Articular chondrocyte of knee joint (primary cell): ENCODE measurements at places on chromosomes 1 and 21. TPM values are rescaled to one million over a fixed set of nuclear protein-coding genes. Genes with fewer than 3 reads are reported as not detected.

SHISAL2A gene
- total RNA-seq = not detected in 2 replicates

CA14 gene
- total RNA-seq = not detected in 2 replicates

PKP1 gene
- 0.54 and 0.65 TPM in 2 replicates for total RNA-seq

DCST1 gene
- total RNA-seq = not detected in 2 replicates

TRAF3IP3 gene
- total RNA-seq = not detected in 2 replicates

CFHR5 gene
- not detected in 2 replicates for total RNA-seq

C1orf185 gene
- 0.32 TPM in 1 of 2 replicates, not detected in the other for total RNA-seq

PGLYRP3 gene
- total RNA-seq = not detected in 2 replicates

MANEAL gene
- total RNA-seq = 0.65 and 0.76 TPM in 2 replicates

C1orf87 gene
- 0.11 TPM in 1 of 2 replicates, not detected in the other for total RNA-seq

MYOG gene
- total RNA-seq = not detected in 2 replicates

FOXD3 gene
- total RNA-seq = not detected in 2 replicates

ADCY10 gene
- total RNA-seq = 0.11 and 0.26 TPM in 2 replicates

TRPM2 gene
- under 0.01 TPM in 1 of 2 replicates, not detected in the other for total RNA-seq

PLXNA2 gene
- total RNA-seq = 10.6 and 14.4 TPM in 2 replicates

SZRD1 gene
- total RNA-seq = 70.9 and 79.7 TPM in 2 replicates

SYTL1 gene
- 0.13 and 0.22 TPM in 2 replicates for total RNA-seq

ADAMTSL4 gene
- 7.0 and 8.5 TPM in 2 replicates for total RNA-seq

S100A9 gene
- not detected in 2 replicates for total RNA-seq

SLC45A3 gene
- total RNA-seq = 0.39 and 0.54 TPM in 2 replicates

FMO3 gene
- total RNA-seq = 0.13 and 0.86 TPM in 2 replicates

TTLL10 gene
- total RNA-seq = not detected in 2 replicates

CYP2J2 gene
- 0.26 and 0.54 TPM in 2 replicates for total RNA-seq

LCE1F gene
- not detected in 2 replicates for total RNA-seq

CLIC6 gene
- 10.9 and 22.7 TPM in 2 replicates for total RNA-seq

FMO4 gene
- total RNA-seq = 15.2 and 18.9 TPM in 2 replicates

NCF2 gene
- total RNA-seq = 1.2 and 5.3 TPM in 2 replicates

ZMYND12 gene
- total RNA-seq = 1.4 and 2.2 TPM in 2 replicates

FAM89A gene
- total RNA-seq = 8.6 and 8.8 TPM in 2 replicates

CCDC181 gene
- total RNA-seq = 0.43 and 0.78 TPM in 2 replicates

GRHL3 gene
- total RNA-seq = 0.11 and 0.26 TPM in 2 replicates
